Effector memory CD8-positive, alpha-beta T cell (primary cell): ENCODE measurements at places on chromosomes 13 and 19.

GRCh38 chr13:84894749-84895148, 904.5 kb downstream of the SLITRK6 start:
- no peak for DNase-seq

DNA sequence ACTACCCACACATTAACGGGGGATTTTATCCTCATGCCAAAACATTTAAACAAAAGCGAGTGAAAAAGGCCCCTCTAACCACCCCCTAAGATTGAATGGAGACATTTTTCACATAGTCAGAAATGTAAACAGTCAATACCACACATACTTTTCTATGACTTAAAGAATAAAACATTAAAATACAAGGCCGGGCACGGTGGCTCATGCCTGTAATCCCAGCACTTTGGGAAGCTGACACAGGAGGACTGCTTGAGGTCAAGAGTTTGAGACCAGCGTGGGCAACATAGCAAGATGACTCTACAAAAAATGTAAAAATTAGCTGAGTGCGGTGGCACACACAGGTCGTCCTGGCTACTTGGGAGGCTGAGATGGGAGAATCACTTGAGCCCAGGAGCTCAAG, 47.3 kb downstream of the MPHOSPH8 start:
- DNase-seq = no peak

DNA sequence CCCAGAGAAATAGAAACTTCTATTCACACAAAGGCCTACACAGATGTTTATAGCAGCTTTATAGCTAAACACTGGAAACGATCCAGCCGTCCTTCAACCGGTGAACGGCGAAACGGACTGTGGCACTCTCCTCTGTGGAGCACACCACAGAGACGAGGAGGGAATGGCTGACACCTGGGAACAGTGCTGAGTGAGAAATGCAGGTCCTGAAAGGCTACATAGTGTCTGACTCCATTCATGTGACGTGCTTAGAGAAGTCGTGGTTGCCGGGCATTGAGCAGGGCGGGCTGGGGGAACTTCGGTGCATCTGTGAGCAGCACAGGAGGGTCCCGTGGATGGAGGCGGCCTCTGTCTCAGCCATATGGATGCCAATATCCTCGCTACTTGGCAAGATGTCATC, 3.1 kb upstream of the GRK1 start:
- no peak for DNase-seq

- DNase-seq = no peak
Observed at GRCh38 chr13:88958821-88959220, 1287.7 kb downstream of the SLITRK5 start.

DNA sequence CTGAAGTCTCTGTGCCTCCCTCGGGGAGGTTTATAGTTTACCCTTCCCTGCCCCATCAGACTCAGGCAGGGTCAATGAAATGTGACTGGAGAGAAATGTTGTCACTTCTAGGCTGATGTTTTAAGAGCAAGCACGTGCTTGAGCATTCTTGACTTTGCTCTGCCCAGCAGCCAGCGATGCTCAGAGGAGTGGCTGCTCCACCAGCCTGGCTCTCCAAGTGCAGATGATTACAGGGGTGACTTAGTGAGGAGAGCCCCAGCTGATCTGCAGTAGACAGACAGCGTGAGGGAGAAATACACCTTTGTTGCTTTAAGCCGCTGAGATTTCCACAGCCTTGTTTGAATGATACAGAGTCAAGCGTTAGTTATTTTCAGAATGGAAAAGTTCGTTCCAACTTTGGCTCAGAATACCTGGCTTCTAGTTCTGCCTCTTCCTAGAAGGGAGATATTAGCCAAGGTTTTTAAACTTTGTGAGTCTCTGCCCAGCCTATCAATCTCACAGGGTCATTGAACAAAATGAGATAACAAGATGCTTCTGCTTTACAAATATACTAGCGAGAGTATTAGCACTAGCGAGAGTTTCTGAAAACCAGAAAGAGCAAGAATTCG, 143.6 kb downstream of the OXGR1 start:
- no peak for DNase-seq

DNA sequence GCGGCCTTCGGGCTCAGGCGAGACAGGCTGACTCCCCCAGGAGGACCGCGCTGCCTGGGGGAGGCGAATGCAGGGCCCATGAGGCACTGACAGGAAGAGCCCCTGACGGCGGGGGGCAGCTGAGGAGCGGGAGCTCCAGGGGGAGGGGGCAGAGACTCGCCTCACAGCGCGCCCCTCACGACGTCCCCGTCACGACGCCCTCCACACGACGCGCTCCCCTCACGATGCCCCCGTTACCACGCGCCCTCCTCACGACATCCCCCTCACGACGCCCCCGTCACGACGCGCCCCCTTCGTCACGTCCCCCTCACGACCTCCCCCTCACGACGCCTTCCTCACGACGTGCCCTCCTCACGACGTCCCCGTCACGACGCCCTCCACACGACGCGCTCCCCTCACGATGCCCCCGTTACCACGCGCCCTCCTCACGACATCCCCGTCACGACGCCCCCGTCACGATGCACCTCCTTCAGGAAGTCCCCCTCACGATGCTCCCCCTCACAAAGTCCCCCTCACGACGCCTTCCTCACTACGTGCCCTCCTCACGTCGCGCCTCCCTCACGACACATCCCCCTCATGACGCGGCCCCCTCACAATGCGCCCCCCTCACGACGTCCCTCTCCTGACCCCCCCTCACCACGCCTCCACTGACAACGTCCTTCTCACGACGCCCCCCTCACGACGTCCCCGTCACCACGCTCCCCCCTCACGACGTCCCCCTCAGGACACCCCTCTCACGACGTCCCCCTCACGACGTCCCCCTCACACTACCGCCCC, 99.6 kb downstream of the ING1 start:
- DNase-seq = no peak

- DNase-seq = no peak
Observed at GRCh38 chr19:2721570-2722540, 683 bp upstream of the DIRAS1 start.

- DNase-seq = no peak
Observed at GRCh38 chr13:26873386-26873698, 112.8 kb upstream of the GPR12 start.

GRCh38 chr13:40024967-40025714, 369.7 kb downstream of the COG6 start:
- no peak for DNase-seq

DNA sequence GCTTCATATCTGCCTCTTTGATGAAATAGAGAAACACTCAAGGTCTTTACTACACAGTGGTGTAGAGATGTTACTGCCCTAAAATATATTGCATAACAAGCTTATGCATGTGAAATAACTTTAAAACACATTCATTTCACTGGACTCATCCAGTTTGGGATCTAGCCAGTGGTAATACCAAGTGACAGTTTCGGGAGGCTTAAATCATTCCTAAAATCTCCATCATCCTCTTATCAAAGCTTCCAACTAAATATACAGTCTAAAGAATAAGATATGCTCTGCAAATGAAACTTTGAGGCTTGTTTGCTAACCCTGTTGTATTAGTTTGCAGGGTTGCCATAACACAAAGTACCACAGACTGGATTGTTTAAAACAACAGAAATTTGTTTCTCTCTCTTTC, 52.8 kb downstream of the THSD1 start:
- no peak for DNase-seq

- DNase-seq = no peak
Observed at GRCh38 chr19:30066781-30067759, 125.0 kb downstream of the URI1 start.

DNA sequence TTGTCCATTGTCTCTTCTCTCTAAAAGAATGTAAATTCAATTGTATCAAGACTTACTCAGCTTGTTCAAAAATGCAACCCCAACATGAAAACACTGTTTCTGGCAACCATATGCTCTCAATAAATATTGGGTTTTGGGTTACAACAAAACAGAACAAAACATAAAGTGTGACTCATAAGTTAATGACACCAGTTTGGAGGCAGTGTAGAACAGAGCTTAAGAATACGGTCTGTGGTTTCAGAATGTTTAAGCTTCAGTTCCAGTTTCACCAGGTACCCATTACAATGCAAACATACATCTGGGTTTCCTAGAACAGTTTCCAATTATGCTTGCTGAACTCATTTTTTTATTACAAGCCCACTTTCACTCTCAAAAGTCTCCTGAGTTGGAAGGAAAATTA, 285.8 kb upstream of the PCDH9 start:
- DNase-seq = no peak

GRCh38 chr19:42965176-42965575, 28.2 kb upstream of the PSG7 start:
- DNase-seq = no peak

- DNase-seq = no peak
Observed at GRCh38 chr13:71606818-71607217, 260.2 kb downstream of the DACH1 start.

DNA sequence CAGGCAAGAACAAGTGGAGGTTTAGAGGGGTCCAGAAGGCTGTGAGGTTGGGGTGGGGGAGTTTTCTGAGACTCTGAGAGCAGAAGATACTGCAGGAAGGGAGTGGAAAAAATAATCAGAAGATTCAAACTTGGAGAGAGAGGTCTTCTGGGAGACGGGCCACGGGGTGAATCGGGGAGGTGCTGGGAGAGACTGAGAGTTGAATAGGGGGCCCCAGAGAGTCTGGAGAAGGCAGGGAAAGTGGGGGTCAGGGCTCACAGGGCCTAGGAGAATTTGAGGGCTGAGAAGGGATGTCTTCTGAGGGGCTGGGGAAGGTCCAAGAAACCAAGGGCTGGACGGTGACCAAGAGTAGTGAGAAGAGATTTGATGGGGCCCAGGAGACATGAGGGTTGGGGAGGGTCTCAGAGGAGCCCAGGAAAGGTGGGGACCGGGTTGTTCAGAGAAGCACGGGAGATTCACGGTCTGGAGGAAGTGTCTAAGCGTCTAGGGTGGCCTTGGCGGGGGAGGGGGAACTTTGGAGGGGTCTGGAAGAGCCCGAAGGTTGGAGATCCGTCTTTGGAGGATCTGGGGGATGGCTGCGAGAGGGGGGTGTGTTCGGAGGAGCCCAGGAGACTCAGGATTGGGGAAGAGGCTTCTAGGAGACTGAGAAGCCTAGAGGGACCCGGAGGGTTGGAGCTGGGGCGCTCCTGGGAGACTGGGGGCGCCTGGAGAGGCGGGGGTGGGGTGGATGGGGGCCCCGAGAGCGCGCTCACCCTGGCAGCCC, 1.5 kb downstream of the KCNC3 start:
- no peak for DNase-seq

DNA sequence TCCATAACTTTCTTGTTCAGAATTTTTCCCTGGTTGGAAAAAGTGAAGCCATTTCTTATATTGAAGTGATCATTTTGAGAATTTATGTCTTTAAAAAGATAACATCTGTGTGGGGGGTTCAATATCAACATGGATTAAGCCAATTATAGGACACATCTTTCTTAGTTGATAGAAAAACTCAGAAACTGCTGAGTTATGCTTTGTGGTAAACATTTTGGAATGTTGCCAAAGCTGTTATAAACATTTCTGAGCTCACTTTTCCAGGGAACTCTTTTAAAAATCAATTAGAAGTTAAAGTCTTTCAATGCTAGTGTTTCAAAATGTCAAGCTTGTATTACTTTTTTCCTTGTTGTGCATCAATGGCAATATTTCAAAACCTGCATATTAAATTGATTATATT, 248.8 kb downstream of the DACH1 start:
- DNase-seq = no peak

DNA sequence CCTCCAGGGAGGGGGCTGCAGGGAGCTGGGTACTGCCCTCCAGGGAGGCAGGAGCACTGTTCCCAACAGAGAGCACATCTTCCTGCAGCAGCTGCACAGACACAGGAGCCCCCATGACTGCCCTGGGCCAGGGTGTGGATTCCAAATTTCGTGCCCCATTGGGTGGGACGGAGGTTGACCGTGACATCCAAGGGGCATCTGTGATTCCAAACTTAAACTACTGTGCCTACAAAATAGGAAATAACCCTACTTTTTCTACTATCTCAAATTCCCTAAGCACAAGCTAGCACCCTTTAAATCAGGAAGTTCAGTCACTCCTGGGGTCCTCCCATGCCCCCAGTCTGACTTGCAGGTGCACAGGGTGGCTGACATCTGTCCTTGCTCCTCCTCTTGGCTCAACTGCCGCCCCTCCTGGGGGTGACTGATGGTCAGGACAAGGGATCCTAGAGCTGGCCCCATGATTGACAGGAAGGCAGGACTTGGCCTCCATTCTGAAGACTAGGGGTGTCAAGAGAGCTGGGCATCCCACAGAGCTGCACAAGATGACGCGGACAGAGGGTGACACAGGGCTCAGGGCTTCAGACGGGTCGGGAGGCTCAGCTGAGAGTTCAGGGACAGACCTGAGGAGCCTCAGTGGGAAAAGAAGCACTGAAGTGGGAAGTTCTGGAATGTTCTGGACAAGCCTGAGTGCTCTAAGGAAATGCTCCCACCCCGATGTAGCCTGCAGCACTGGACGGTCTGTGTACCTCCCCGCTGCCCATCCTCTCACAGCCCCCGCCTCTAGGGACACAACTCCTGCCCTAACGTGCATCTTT, 7.8 kb upstream of the CEACAM5 start:
- no peak for DNase-seq

DNA sequence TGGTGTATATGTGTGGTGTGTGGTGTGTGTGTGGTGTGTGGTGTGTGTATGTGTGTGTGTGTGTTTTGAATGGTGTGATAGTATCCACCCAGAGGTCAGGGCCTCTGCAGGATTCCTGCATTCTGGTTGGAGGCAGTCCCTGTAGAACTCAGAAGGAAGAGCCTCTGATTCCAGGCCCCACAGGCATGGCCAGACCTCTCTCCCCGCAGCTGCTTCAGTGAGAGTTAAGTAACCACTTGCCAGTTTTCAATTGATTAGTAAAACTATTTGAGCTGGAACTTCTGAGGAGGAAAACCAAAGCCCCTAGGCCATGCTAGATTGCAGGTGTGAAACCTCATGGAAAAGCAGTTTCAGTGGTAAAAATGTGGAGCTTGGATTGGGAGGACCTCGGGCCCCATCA, 2.1 kb downstream of the ATP12A start:
- no peak for DNase-seq

DNA sequence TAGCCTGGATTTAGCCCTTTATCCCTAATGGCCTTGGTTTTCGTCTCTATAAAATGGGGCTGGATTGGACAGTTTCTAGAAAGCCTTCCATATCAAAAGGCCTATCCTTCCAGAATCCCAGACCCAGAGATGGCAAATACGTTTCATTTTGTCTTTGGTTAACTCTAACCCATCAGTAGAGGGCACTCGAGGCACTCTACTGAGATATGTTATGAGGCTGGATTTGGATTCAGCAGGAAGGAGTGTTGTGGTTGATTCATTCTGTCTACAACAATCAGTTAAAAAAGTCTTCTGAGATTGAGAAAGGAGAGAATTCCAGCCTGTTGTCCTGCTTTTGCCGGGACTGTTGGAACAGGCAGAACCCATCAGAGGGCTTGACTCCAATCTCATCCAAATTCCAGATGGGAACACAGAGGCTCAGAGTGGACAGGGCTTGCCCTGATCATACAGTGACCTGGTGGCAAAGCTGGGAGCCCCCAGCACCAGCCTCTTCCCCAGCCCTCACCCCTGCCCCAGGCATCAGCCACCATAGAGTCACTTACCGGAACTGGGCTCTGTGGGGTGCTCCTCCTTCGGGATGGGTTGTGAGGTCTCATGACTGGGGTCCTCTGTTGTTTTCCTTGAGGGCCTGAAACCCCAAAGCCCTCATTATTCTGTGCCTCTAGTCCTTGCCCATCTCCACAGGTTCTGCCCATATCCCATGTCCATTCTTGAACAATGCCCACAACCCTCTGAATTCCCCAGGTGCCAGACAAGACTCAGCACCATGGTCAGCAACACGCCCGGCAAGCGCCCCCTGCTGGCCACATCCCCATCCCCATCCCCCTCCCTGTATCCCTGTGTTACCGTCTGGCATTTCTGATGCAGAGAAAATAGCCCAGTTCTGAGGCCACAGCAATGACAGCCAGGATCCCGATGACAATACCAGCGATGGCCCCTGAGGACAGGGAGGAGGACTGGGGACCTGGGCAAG, 12.3 kb upstream of the ZNF180 start:
- DNase-seq = no peak
